Activated CD4-positive, alpha-beta T cell treated with anti-CD3 and anti-CD28 coated beads, Interleukin-2, amount 50 U/mL, for 4 hours (primary cell): ENCODE measurements at places on chromosomes 16 and 17.

- no peak for DNase-seq
Measured at GRCh38 chr17:17416400-17417360, 60.1 kb upstream of the MED9 start.

- no peak for DNase-seq
Measured at GRCh38 chr17:39737206-39737759, 455 bp upstream of the GRB7 start.

DNA sequence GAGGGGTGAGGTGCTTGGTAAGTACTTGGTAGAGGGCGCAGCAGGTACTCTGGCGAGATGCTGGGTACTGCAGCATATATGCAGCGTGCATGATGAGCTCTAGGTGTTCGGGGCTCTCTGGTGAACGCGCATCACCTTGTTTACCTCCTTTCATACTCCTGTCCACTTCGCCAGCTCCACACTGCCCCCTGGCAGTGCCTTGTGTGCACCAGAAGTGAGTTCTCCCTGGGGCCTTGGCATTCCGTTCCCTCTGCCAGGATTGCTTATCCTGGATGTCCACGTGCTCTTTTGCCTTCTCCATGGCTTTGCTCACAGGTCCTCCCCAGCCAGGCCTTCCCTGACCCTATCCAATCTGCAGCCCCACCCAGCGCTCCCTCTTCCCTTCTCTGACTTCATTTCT lies 154.2 kb downstream of the MRM1 start:
- DNase-seq, result peak; percentile 29

- no peak for DNase-seq
Measured at GRCh38 chr17:6926667-6927066, 69.2 kb upstream of the ALOX12 start.

DNA sequence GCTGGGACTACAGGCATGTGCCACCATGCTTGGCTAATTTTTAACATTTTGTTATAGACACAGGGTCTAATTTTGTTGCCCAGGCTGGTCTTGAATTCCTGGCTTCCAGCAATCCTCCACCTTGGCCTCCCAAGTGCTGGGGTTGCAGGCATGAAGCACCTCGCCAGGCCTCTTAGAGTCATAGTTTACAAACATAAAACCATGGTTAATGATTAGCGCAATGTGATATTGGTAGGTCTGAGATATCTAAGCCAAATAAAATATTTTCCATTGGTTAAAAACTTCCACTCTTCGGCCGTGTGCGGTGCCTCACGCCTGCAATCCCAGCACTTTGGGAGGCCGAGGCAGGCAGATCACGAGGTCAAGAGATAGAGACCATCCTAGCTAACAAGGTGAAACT lies 16.6 kb downstream of the TXNDC11 start:
- DNase-seq, result no peak

DNA sequence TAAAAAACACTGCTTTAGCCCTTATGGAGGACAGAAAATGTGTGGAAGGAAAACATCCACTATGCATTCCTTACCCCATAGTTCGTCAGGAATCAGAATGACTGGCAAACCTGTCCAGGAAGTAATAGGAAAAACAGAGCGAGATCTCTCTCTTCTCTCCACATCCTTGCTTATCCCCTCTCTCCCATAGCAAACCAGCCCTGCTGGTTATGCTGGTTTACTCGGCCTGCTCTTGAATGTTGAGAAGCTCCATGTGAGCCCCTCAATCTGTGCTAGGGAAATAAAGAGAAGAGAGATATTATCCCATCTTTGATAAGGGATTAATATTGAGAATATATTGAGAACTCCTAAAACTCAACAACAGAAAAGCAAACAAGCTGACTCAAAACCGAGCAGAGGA lies 402.8 kb upstream of the RBFOX1 start:
- no peak for DNase-seq

DNA sequence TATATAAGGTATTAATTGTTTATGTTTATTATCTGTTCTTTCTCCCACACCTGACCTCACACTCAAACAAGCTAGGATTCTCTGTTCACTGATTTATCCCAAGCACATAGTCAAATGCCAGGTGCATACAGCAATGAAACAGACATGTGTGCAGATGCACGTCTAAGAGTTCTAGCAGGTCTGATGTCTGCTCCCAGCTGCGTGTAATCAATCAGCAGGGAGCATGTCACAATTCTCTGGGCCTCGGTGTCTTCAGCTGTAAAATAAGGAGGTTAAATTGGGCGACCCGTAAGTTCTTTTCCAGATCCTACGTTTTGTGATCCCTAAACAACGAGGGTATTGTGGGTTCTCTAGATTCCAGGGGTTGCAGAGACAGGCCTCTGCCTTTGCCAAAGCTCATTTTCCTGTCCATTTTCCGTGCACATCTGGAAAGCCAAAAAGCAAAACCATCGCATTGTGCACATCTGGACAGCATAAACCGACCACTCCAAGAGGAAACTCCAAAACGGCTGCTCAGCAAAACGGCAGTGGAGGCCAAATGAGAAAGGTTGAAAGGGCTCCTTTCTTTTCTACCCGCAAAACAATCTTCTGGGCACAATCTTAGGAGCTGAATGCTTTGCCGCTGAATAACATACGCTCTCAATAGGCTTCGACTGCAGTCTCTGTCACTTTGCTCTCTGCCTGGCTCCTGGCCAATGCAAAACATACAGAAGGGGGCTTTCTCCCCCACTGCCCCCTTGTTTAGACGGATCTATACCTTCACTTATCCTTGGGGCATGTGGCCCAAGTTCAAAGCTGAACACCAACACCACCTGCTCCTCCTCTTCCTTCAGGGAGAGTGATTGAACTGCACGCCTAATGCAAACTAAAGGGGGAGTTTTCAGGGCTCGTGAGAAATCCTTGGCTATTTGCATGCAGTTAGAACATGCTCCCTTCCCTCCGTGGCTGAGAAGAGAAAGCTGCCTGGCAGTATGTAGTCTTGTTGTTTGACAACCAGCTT lies 426.3 kb downstream of the SLC39A11 start:
- DNase-seq, result no peak

GRCh38 chr16:55566432-55567175 lies at the start of gene CAPNS2:
CAPNS2 (plus strand) TSS chr16:55566684; CDS start chr16:55566757, 73 bp downstream.
- no peak for DNase-seq

GRCh38 chr17:55410722-55411462 lies 10.7 kb downstream of the MMD start:
- DNase-seq, result no peak

DNA sequence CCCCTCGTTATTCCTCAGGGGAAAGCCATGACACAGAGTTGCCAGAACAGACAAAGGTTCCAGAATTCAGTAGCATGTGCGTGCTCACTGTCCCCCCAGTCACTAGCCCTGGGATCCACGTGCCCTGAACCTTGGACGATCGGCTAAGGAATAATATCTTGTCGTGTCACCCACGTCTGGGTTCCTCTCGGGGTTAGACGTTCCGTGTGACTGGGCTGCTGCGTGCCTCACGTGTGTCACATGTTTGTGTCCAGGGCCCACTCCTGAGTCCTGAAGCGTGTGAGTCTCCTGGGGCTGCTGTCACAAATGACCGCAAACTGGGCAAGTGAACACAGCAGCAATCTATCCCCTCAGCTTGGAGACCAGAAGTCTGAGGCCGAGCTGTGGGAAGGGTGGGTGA lies 12.4 kb upstream of the ZNF469 start:
- DNase-seq, result no peak

DNA sequence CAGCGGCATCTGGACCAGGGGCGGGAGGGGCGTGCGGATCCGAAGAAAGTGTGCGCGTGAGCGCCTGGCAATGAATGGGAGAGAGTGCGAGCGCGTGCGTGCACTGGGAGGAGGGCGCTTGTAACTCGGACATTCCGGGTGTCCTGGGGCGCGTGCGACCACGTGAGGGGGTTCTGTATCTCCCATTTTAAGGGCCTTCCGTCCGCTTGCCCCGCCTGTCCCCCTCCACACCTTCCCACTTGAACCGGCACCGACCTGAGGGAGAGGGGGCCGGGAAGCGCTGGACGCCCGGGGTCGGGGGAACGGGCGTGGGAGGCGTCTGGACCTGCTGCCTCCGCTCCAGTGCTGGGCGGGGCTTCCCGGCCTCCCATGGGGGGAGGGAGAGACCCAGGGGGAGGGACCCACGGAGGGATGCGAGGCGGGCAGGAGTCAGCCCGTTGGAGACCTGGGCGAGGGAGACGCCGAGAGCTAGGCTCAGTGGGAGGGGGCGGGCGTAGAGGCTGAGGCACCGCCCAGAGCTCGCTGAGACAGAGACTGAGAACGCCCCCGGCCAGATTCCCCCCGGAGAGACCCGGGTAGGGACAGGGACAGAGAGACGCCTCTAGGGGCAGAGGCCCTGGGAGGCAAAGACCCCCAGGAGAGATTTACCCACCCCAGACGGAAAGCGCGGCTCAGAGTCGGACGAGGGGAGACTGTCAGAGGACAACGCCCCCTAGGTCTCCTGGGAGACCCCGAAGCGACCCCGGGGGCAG lies at the start of gene KREMEN2:
TSS of gene KREMEN2 (plus strand) at position 553 of the 752 bp plus-strand sequence. CDS start 246 bp downstream, outside the sequence.
- peak; percentile 29 for DNase-seq

DNA sequence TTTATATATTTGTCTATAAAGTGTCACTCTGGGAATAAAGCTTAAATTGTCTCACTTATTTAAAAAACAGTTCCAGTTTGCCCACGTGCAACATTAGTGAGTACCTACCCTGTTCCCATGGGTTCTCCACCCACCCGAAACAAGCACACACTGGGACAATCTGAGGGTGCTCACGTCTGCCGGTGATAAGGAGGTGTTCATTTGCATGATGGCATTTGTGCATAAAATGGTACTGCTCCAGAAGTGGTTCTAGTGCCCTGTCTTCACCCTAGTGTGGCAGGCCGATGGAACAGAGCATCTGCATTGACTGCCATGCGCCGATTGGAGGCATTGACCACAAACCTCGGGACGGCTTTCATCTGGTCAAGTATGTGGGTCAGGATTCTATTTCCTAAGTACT lies 35.6 kb upstream of the ENDOV start:
- DNase-seq, result no peak

GRCh38 chr17:57422574-57423164 lies 166.3 kb downstream of the MSI2 start:
- no peak for DNase-seq

DNA sequence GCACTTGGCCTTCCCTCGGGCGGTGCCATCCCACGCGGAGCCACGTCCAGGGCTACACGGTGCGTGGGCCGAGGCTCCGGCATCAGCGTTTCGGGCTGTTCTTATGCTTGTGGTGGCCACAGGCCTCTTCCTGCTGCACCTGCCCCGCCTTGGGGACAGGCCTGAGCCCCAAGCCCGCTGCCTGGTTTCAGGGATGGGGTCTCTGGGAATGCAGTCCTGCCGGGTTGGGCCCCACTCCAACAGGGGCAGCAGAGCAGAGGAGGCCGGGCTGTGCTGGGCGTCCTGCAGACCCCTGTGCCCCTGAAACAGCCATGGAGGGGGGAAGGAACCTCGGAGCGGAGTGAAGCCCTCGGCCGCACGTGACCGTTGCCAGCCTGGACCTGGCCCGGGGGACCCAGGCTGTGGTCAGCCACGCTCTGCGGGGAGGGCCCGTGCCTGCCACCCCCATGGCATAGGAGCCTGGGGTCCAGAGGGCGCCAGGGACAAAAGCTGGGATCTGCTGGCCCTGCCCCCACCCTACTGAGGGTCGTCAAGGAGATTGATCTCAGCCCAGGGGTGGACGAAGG lies 453 bp upstream of the WFIKKN1 start:
- no peak for DNase-seq

- DNase-seq, result no peak
Measured at GRCh38 chr17:67526700-67527099, 149.6 kb downstream of the PITPNC1 start.
